ENCODE measurements at places on chromosomes 13 and 19.

DNA sequence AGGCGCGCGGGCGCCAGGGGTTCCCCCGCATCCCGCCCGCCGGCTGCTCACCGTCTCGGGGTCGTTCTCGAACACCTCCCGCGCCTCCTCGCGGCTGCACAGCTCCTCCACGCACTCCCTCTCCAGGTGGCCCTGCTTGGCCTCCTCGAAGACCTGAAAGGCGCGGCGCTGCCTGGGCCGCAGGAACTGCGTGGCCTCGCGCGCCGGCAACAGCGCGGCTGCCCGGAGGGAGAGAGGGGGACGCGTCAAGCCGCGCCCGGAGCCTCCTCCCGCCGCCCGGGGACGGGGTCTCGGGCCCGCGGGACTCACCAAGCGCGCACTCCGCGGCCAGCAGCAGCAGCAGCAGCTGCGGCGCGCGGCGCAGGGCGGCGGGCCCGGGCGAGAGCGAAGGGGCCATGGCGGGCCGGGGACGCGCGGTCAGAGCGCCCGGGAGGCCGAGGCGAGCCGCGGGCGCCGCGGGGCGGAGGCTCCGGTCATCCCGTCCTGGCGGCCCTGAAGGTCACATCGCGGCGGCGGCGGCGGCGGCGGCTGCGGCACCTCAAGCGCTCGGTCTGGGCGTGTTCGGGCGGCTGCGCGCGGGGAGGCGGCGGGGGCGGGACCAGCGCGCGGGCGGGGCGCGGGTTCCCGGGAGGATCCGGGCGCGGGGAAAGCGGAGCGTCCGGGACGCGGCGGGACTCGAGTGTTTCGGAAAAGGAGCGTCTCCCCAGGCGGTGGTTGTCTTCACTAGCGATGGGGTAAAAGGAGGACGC lies at the start of gene GAS6:
Gene GAS6, minus strand, starts transcription at position 553 of the 749 bp plus-strand sequence. Its CDS starts 156 bp downstream, at position 397.
- no peak for DNase-seq

GRCh38 chr13:95605448-95606125 lies 38.9 kb downstream of the DZIP1 start:
- DNase-seq, result no peak

GRCh38 chr19:41123716-41124294 lies 9.6 kb downstream of the CYP2F1 start:
- DNase-seq, result no peak

DNA sequence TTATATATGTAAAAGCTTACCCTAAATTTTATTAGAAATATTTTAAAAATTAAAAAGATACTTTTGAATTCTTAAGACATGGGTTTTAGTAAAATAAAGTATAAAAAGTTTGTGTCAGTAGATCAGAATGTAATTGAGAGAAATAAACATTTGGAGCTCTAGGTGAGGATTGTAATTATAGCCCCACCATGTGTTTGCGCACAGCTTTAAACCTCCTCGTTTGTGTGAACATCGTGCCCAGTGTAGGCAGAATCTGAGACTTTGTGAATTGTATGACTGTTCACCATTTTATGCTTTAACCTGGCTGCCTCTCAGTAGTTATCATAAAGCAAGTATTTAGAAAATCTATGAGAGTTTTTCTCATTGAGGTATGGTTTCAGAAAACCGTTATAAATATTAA lies 29.1 kb downstream of the CUL4A start:
- DNase-seq, result no peak

- no peak for DNase-seq
Observed at GRCh38 chr13:33441015-33441414, 155.5 kb upstream of the STARD13 start.

DNA sequence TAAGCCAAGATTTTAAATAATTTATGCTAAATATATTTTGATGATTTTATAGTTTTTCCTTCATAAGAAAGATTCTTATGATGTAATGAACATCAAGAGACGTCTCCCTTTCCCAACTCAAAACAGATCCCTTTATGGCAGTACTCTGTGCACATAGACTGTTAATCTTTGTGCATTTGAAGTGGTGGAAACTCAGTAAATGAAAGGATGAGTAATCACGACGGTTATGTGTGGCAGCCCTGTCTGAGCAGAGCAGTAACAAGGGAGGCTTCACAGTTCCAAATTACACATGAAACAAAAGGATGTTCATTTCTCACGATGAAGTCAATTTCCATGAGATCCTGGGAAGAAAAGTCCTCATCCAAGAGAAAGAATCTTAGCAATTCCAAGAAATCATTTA lies 498.1 kb downstream of the KLF5 start:
- no peak for DNase-seq

- no peak for DNase-seq
Observed at GRCh38 chr19:7636691-7637373, at the start of gene STXBP2. Gene STXBP2, plus strand, starts transcription at chr19:7637110. Its CDS starts 40 bp downstream, at chr19:7637150.

DNA sequence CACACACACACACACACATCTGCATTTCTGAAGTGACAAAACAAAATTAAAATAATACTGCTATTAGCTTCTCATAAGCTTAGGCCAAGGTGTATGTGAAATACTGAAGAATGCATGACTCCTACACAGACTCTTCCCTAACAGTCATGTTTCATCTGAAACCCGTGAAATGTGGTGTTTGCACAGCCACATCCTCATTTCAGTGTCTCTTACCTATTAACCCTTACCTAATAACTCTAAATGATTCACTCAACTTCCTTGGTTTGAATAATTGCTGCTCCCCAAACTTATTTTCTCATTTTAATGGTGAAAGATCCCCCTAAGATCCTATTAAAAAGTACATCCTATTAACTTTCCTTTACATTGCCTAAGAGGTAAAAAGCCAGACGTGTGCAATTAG lies 117.6 kb downstream of the MIPEP start:
- no peak for DNase-seq

DNA sequence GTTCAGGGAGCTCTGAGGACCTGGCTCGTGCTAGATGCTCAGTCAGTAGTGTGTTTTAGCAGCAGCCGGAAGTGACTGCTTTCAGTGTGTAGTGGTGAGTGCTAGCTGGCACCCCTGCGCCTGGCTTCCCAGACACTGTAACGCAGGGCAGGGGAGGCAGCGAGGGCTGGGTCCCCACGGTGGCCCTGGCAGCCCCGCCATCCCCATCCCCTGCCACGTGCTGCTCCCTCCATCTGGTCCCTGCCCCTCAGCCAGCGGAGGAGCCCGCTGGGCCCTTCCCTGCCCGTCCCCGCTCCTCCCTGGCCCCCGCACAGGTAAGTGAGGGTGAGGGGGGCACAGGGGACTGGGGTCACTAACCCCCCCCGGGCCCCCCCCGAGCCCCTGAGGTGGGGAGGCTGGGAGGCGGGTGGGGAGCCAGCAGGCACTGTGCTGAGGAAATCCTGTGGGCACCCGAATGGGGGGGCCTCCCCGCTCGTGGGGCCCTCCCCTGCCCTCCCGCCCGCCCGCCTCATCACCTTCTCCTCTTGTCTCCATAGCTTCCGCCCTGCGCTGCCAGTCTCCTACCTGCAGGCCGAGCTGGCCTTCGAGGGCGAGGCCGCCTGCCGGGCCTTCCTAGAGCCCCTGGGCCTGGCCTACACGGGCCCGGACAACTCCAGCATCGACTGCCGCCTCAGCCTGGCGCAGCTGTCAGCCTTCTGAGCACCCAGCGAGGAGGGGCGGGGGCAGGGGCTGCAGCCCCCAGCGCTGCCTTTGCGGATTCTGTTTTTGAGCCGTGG lies 3.2 kb downstream of the LENG9 start:
- DNase-seq, result no peak

DNA sequence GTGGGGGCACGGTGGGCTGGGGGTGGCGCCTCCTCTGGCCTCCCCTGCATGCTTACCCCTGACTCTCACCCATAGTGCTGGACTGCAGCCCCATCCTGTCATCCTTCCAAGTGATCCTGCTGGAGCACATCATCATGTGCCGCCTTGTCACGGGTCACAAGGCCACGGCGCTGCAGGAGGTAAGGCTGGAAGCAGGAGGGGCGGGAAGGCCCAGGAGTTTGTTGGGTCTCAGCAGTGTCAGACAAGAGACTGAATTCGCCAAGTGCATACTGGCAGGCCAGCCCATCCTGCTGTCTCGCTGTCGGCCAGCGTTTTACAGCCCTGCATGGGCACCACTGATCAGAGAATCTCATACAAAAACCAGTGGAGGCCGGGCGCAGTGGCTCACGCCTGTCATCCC lies 23.1 kb downstream of the MAU2 start:
- DNase-seq, result no peak

GRCh38 chr13:21735701-21736401 lies 65.0 kb downstream of the FGF9 start:
- DNase-seq, result no peak

DNA sequence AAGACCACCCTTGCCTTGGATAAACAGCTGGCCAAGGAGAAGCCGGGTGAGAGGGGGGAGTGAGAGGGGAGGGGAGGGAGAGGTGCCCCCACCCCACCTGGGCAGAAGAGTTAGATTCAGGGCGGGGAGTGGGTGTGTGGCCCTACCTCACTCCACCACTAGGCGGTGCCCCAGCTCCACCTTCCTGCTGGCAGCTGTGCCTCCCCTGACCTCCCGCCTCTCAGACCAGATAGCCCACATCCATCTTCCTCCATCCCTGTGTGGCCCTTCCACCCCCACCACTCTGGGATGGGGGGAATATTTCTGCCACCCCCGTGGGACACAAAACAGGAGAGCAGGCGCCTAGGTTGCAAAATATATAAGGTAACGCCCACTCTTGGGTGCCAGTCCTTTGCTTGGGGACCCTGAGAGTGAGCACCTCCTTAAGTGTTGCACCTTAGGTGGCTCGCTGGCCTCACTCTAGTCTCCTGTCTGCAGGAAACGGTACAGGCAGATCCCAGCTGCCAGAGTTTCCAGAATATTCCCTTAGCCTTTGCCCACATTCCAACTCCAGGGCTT lies 13.8 kb upstream of the EHD2 start:
- no peak for DNase-seq

DNA sequence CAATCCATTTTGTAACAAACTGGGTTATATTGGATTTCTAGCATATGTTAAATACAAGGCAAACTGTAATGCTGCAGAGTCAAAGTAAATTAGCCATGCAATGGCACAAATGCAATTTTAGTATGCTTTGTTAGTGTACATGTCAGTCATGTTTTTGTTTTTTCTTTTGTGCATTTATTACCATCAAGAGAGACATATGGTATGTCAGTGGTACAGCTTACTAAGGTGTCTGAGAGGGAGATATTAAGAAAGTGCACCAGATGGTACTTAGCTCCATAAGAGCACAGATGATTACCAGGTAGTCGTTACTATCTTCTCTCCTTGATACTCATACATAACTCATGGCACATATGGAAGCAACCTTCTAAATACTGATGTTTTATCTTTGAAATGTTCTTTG lies 550.3 kb downstream of the GPC5 start:
- DNase-seq, result no peak

GRCh38 chr19:8192221-8192820 lies 16.8 kb upstream of the CERS4 start:
- no peak for DNase-seq

DNA sequence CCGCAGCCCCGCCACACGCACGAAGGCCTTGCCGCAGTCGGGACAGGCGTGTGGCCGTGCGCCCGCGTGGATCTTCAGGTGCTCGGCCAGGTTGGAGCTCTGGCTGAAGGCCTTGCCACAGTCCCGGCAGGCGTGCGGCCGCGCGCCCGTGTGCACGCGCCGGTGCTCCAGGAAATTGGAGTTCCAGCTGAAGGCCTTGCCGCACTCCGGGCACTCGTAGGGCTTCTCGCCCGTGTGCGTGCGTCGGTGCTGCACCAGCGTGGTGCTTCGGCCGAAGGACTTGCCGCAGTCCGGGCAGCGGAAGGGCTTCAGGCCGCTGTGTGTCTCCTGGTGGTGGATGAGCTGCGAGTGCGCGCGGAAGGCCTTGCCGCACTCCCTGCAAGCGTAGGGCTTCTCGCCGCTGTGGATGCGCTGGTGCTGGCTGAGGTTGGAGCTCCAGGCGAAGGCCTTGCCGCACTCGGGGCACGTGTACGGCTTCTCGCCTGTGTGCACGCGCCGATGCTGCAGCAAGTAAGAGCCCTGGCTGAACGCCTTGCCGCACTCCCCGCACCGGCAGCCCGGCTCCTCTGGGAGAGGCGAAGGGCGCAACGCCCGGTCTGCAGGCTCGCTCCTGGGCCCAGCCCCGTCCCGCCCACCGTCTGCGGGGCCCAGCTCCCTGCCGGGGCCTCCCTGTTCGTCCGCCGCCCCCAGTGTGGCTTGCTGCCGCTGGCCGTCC lies 3.6 kb upstream of the A1BG start:
- no peak for DNase-seq

- DNase-seq, result no peak
Observed at GRCh38 chr13:91355826-91356710, 8.6 kb downstream of the MIR17HG start.

DNA sequence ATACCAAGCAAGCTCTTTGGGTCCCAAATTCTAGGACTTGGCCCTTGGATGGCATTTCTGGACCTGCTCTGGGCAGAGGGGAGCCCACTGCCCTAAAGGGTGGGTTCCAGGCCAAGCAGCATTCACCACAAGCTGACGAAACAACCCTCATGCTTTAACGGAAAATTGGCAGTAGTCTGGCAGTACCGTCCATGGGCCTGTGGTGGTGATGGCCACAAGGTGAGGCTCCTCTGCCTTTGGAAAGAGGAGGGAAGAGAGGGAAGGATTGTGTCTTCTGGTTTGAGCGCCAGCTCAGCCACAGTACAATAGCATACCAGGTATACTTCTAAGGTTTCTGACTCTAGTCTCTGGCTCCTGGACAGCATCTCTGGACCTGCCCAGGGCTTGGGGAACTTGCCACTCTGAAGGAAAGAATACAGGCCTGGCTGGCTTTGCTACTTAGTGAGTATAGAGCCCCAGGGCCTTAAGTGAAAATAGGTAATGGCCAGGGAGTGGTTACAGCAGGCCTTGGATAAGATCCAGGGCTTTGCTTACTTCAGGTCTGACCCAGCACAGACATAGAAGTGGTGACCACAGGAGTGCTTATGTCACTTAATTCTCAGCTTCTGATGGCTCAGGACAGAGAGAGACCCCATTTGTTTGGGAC lies 595.5 kb downstream of the LMO7 start:
- no peak for DNase-seq

- no peak for DNase-seq
Observed at GRCh38 chr13:44015118-44015517, 135.4 kb downstream of the LACC1 start.

DNA sequence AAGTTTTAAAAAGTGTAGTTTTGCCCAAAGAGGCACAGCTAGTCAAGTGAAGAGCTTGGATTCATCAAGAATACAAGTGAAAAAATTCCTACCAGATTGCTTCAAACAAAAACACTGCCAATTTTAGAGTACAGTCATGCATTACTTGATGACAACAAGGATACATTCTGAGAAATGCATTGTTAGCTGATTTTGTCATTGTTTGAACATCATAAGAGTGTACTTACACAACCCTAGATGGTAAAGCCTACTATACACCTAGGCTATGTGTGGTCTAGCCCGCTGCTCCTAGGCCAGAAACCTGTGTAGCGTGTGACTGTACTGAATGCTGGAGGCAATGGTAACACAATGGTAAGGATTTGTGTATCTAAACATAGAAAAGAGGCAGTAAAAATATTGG lies 41.1 kb downstream of the TMTC4 start:
- peak; percentile 15 for DNase-seq

- no peak for DNase-seq
Observed at GRCh38 chr19:50328224-50328872, 829 bp downstream of the KCNC3 start.

DNA sequence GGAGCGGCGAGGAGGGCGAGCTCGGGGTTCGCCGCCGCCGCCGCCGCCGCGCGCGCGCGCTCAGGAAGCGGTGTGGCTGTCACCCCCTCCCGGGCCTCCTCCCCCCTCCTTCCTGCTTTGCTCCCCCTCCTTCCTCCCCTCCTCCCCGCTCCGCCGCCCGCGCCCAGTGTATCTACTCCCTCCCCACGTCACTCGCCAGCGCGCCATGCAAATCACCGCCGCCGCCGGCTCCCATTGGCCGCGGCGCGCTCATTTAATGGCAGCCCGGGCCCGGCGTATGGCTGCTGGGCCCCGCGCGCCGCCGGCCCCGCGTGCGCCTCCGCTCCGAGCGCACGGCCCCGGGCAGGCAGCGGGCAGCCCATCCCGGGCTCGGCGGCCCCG lies 335 bp upstream of the SOX1 start:
- no peak for DNase-seq
